ENCODE measurements at places on chromosomes 1 and 21.

DNA sequence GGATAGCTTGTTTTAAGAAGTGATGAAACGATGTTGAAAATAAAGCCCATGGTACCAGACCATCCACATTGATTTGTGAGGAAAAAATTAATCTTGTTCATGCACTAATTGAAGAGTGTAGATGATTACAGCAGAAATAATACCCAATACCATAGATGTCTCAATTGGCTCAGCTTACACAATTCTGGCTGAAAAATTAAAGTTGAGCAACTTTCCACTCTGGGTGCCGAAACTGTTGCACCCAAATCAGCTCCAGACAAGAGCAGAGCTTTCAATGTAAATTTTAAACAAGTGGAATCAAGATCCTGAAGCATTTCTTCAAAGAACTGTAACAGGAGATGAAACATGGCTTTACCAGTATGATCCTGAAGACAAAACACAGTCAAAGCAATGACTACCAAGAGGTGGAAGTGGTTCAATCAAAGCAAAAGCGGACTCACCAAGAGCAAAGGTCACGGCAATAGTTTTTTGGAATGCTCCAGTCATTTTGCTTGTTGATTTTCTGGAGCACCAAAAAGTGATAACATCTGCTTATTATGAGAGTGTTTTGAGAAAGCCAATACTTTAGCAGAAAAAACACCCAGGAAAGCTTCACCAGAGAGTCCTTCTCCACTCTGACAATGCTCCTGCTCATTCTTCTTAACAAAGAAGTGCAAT is 16.1 kb upstream of the KCNA3 start:
- DNase-seq: no peak

- DNase-seq: no peak
Observed at GRCh38 chr1:95323123-95323522, 89.1 kb downstream of the RWDD3 start.

- DNase-seq: no peak
Observed at GRCh38 chr1:91490501-91490900, 10.2 kb upstream of the CDC7 start.

GRCh38 chr1:40315239-40315794 is 1.8 kb downstream of the COL9A2 start:
- DNase-seq: peak; percentile 75

GRCh38 chr1:225597926-225598575 is 54.9 kb downstream of the ENAH start:
- no peak for DNase-seq

GRCh38 chr1:67514300-67514699 is 84.1 kb upstream of the SERBP1 start:
- no peak for DNase-seq

GRCh38 chr1:20063861-20064292 is 6.1 kb upstream of the PLA2G5 start:
- DNase-seq: no peak

DNA sequence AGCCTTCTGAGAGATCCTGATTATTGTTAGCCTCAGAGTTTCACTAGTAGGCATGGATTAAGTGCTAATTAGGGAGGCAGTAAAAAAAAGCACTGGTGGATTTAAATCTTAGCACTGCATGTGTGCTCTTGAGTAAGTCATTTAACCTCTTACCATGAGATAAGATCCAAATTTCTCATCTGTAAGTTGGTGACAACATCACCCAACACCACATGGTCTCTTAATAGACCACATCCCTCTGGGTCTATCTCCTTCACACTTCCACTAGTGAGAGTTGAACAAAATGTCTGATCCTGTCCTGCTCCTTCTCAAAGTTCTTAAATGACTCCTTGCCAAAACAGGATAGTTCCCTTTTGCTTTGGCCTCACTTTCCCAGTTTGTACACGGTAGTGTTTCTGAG is 29.5 kb upstream of the DMRTA2 start:
- no peak for DNase-seq

DNA sequence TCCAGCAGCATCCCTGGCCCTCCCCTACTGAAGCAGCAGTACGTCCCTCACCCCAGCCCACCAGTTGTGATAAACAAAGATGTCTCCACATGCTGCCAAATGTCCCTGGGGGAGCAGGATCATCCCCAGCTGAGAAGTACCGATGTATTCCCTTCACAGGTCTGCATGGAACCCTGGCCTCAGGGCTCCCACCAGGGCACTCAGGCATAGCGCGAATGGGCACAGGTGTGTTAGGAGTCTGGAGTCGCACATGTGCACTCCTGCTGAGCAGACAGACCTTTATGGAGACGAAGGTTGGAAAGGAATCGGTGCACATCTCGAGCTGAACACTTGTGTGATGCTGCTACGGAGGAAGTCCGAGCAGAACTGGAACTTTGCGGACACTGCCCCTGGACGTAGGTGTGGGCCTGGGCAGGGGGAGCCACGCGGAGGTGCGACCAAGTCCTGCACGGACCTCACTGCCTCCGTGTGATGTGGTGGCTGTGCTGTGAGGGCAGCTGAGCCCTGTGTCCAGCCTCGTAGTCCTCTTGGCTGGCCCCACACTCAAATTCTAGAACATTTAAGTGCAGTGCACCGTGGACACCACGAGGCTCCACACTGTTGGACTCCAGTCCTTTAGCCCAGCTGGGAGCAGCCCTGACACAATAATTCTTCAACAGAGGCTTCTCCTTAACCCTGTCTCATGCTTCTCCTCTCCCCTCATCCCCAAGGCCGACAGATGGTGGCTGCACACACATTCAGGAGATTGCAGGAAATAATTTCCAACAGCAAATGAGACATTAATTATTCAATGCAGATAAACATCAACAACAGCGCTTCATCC is 43.4 kb downstream of the RSPH1 start:
- DNase-seq: no peak

DNA sequence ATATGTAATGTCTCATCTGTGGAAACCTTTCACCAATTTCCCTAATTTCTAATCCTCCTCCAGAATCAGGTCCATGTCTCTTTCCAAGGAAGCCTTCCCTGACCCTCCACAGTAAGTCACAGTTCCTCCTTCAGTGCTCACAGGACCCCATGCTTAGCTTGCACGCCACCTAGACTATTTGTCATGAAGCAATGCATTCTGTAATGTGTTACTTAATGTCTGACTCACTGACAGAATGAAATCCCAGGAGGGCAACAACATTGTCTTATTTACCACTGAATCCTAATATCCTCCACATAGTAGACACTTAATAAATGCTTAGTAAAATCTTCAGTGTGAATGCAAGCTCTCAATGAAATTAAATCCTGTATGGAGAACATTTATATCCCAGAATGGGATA is 245.9 kb upstream of the PLD5 start:
- DNase-seq: no peak

GRCh38 chr1:87598429-87598828 is 269.7 kb downstream of the LMO4 start:
- DNase-seq: no peak

- no peak for DNase-seq
Observed at GRCh38 chr1:12080156-12080555, 17.1 kb downstream of the TNFRSF8 start.

- DNase-seq: no peak
Observed at GRCh38 chr1:56575865-56576264, 3.5 kb downstream of the PLPP3 start.

- no peak for DNase-seq
Observed at GRCh38 chr1:57576756-57577155, 152.9 kb upstream of the DAB1 start.

DNA sequence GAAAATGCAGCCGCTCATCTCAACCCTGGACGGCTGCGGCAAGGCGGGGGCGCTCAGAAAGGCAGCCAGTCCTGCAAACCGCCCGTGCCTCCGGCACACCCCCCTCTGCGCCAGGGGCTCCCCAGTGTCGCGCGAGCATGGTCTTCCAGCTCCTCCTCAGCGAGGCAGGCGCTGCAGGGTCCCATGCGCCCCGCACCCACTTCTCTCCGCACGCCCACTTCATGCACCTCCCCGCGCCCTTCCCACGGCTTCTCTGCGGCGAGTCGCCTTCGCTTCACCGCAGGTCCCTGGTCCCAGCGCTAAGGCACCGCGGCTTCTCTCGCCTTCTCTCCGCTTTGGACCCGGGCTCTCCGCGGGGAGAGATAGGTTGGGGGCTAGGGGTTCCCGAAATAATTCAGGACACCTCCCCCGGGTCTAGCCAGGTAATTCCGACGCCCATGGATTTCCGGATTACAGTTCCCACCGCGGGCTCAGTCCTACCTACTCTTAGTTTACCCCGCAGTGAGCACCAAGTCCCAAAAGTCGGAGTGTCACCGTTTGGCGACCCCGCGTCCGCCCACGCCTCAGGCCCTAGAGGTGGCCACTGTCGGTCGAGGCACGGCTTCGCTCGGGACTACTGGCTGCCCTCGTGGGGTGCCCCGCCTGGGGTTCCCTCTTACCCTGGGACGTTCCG is 67.5 kb downstream of the SYT2 start:
- no peak for DNase-seq

- DNase-seq: no peak
Observed at GRCh38 chr1:21499283-21499950, 9.8 kb upstream of the ALPL start.

- DNase-seq: no peak
Observed at GRCh38 chr1:97488530-97488929, 432.3 kb downstream of the DPYD start.

GRCh38 chr1:55707846-55708245 is 492.7 kb upstream of the USP24 start:
- no peak for DNase-seq

DNA sequence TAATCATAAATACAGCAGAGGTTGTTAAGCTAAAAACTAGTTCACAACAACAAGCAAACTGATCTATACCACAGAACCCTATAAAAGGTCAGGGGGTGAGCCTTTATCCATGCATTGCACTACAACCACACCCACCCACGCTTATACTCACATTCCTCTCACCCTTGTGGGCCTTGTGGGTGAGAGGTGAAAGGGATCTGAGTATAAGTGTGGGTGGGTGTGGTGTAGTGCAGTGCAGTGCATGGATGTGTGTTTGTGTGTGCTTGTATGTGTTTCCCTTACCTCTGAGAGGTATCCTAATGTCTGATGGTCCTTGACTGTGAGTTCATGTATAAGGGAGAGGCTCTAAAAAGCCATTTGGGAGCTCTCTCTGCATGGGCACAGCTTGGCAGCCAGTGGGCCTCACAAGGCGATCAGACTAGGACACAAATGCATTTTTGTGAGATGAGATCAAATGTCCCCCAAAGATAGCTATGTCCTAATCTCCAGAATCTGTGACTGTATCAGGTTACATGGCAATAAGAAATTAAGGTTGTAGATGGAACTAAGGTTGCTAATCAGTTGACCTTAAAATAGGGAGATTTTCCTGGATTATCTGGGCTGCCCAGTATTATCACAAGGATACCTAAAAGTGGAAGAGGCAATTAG is 95.5 kb upstream of the DPT start:
- DNase-seq: no peak

DNA sequence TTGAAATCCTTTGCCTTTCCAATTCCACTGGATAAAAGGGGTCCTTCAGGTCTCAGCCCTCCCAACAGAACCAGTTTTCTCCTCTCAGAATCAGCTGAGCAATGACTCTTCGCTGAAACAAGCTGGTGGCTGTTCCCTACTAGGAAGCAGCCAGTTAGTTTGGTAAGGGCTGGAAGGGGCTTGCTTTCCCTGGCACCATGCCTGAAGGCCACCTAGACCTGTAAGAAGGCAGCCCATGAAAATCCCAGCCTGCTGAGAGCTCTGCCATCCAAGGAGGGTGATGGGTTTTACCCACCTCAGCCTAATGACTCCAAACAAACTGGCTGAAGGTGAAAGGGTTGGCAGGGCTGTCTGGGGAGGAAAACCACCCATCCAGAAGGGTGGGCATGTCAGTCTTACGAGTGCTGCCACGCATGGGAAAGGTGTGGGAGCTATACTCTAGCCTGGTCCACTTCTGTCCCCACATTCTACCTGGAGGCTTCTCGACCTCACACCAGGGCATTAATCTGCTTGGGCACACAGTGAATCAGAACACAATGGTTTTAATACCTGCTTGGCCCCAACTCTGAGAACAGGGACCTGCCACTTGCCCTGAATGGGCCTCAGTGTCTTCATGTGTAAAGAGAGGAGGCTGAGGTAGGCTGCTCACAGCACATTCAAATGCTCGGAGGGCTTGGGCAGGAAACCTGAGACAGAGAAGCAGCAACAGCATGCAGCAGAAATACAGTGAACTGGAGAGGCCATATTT is 53.0 kb downstream of the CD46 start:
- no peak for DNase-seq

DNA sequence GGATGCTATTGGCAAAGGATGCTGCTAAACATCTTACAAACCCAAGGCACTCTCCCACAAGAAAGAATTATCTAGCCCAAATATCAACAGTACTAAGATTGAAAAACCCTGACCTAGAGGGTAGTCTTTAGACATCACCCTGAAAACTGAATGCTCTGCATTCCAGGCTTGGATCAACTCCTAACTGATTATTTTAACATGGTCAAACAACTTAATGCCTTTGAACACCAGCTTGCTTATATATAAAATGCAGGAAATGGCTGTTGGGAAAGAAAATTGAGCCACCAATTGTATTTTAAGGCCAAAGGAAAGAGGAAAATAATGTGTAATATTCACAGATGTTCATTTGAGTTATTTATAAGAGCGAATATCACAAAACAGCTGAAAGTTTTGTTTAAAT is 72.2 kb upstream of the C1orf87 start:
- DNase-seq: no peak

DNA sequence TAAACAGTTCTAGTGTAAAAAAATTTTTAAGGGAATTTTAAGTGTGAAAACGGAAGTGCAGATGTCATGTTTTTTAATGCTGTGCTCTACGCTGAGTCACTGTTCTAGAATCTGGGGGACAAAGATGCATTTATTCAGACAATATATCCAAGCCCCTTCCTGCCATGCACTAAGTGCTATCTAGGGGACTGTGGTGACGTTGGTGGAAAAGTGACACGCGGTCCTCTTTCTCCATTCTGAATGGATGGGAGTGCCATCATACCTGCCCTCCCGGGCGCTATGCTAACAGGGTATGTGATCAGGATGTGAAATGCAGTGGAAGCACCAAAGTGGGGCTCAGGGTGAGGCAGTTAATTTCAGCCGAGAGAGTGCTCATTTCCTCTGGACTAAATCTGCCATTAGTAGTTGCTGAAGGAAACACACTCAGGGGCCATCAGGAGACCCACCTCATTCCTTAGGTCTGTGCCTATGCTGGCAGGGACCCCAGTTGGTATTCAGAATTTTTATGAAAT is 6.6 kb downstream of the C1orf226 start:
- no peak for DNase-seq
